Ureter (tissue), 1 donor: ENCODE measurements at places on chromosomes 2 and 18. TPM values are rescaled to one million over a fixed set of nuclear protein-coding genes. Genes with fewer than 3 reads are reported as not detected.
A peak's percentile ranks its signal among the peaks of the same experiment; 100 is the strongest.

DNA sequence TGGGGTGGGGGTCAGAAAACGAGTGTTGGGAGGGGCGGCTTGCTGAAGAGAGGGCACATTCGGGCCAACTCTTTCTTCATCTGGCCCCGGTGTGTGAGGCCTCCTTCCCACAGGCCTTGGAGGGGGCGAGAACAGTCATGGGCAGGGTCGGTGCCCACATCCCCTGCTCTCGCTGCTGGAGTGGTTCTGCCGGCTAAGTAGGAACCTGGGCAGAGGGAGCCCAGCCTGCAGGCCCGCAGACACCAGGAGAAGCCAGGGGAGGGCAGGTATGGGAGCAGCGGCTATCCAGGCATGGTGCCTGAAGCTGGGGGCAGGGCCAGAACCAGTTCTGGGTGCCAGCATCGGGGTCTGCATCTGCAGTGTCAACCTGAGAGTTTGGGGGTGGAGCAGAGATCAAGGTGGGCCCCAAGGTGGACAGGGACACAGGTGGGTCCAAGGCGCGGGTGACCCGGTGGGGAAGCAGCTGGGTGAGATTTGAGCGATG lies 46.6 kb upstream of the HPCAL1 start:
- no peak for DNase-seq

GRCh38 chr2:157125685-157126084 lies 131.8 kb upstream of the GALNT5 start:
- no peak for DNase-seq

GRCh38 chr2:14199040-14199439 lies 433.5 kb upstream of the LRATD1 start:
- no peak for DNase-seq

GRCh38 chr2:181554061-181554830 lies 97.1 kb downstream of the ITGA4 start:
- no peak for DNase-seq

- peak; percentile 25 for DNase-seq
These were observed 339.0 kb downstream of the EIPR1 start for GRCh38 chr2:3038636-3039035.

- no peak for DNase-seq
These were observed 18.2 kb downstream of the AGAP1 start for GRCh38 chr2:235511751-235512698.

DNA sequence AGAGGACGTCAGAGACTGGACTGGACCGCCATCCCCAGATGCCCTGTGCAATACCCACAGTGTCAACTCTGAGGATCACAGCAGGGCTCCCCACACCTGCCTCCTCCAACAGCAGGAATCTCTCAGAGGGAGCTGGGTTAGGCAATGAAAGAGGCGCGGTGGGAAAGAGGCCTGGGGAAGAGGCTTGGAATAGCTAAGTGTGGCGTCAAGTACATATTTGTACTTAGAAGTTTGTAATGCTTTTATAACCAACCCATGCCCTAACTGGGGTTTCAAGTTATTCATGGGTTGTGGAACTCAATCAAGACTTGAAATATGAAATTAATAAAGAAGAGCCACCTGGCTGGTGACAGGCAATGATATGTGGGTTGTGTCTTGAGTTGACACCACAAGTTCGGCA lies 28.7 kb downstream of the CYP26B1 start:
- no peak for DNase-seq

DNA sequence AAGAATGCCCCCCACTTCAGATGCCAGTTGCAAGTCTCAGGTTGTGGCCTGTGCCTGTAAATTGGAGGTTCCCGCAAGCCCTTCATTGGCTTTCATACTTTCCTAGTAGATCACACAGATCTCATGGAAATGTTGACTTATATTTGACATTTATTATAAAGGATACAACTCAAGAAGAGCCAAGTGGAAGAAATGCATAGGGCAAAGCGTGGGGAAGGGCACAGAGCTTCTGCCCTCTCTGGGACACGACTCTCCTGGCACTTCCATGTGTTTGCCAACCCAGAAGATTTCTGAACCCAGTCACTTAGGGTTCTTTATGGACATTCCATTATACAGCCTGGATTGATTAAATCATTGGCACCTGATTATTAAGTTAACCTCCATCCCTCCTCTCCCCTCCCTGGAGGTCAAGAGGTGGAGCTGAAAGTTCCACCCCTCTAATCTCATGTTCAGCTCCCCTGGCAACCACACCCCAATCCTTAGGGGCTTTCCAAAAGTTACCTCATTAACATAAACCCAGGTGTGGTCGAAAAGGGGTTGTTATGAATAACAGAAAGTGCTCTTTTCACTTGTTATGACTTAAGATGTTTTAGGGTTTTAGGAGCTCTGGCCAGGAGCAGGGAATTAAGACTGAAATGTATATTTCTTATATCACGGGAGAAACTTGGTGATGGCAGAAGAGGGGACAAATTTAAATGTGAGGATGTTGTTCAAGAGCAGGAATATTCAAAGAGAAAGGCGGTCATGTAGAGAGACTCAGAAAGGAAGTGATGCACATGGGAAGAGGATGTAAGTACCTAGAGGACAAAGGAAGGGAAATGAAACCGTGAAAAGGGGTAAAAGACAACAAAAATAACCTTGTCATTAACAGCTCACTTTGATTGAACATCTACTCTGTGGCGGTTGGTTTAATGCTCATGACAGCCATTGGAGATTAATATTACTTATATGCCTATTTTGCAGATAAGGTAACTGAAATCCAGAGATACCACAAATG lies 31.8 kb downstream of the SP100 start:
- no peak for DNase-seq

- no peak for DNase-seq
These were observed 264.8 kb downstream of the ARHGAP15 start for GRCh38 chr2:143394062-143394461.

GRCh38 chr18:9436206-9436929 lies 38.9 kb upstream of the RALBP1 start:
- no peak for DNase-seq

DNA sequence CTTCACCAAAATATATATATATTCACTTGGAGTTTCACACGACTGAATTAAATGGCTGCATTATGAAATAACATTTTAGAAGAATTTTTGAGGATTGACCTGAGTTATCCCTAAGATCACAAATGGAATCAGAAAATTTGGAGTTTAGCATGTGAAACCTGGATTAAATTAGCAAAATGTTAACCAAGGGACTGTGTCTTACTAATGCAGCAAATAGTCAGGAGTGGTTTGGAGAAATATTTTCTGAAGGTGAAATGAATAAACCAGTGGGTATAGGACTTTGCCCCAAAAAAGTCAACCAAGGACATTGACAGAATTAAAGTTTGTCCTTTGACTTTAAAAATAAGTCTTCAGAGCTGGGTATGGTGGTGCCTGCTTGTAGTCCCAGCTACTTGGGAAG lies 111.2 kb downstream of the PRPF40A start:
- no peak for DNase-seq

DNA sequence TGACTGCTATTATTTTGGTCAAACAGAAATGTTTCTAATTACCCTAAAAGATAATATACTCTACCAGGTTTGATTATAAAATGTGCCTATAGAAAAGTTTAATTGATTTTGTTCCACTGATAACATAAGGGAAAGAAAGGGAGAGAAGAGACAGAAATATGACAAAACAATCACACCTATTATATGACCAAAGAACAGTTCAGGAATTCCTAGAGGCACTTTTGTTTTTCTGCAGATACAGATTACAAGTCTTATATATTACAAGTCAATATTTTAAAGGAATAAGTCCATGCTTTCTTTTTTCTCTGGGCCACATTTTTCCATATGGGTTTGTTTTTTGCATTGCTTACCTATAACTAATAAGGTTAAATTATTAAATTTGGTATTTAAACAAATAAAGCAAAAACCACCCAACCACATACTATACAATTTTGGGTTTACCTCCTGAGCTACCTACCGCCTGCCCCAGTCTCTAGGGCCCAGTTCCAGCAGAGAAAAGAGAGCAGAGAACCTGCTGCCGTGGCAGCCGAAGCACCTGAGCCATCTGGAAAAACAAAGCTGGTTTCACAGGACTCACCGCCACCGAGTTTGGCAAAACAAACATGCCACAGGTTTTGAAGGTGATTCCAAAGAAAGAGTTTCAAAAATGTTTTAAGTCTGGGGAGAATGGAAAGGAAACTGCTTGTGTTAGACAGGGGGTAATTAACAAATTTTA lies 92.1 kb downstream of the DYM start:
- DNase-seq, result no peak

- DNase-seq, result no peak
These were observed 3.9 kb upstream of the PRELID3A start for GRCh38 chr18:12403601-12404506.

DNA sequence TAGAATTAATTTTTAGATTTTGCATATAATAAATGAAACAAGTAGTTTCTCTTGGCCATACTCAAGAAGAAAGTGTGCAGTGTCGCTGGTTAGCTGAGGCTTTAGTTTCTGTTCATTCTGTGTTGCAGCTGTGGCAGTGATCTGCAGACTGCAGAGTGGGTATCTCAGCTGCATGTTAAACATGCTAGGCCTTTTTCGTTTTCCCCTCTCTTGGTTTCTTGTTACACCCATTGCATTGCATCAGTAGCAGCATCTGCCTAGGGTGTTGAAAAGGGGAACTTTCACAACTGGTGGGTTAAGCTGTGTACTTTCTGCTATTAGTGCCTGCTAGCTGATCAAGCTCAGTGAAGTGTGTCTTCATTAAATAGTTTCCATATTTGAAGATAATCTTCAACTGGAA lies 51.3 kb downstream of the ACSL3 start:
- no peak for DNase-seq

DNA sequence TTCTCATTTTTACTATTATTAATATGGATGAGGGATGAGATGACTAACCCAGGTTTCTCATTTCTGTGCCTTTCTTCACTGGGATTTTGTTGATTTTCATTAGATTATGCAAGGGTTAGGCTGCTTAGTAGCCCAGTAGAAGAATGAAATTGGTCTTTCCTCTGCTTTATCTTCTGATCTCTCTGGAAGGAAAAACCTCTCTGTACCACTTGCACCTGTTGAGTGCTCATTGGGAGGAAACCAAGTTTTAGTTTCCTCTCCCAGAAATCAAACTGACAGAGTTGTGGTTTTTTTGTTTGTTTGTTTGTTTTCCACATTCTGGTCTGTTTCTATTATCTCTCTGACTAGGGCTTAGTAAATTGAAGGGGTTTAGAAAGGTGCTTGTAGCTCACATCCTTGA lies 60.8 kb downstream of the KIAA1328 start:
- no peak for DNase-seq

- no peak for DNase-seq
These were observed 62.9 kb upstream of the POU3F3 start for GRCh38 chr2:104790901-104791495.

GRCh38 chr2:99701503-99701902 lies 211.7 kb upstream of the REV1 start:
- no peak for DNase-seq

DNA sequence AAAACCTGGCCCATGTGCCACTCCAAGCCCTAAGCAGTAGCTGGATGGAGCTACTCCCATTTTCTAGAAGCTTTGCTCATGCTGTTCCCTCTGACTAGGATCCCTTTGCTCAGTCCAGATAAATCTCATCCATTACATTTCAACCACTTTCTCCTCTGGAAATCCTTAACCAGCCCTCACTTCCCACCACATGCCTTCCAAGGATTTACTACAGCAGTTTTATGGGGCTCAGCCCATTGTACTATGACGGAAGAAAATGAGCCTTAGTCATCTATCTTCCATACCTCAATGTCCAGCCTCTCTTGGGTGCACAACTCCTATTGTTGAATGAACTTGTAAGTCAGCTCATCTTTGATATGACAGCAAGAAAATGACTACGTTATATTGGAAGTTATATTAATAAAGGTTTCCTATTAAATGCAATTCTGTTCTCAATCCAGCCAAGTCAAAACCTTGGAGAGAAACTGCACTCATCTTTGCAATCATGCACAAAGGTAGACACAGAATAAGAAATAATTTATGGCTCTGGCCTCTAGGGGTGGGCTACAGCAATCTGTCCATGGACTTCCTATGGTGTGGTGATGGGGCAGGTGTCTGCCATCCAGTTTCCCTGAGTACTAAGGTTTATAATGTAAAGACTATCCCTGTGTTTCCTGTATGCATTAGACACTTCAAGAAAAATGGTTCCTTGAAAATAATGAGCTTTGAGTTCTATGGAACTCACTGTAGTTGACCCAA lies 3.4 kb downstream of the B4GALT6 start:
- DNase-seq, result no peak

DNA sequence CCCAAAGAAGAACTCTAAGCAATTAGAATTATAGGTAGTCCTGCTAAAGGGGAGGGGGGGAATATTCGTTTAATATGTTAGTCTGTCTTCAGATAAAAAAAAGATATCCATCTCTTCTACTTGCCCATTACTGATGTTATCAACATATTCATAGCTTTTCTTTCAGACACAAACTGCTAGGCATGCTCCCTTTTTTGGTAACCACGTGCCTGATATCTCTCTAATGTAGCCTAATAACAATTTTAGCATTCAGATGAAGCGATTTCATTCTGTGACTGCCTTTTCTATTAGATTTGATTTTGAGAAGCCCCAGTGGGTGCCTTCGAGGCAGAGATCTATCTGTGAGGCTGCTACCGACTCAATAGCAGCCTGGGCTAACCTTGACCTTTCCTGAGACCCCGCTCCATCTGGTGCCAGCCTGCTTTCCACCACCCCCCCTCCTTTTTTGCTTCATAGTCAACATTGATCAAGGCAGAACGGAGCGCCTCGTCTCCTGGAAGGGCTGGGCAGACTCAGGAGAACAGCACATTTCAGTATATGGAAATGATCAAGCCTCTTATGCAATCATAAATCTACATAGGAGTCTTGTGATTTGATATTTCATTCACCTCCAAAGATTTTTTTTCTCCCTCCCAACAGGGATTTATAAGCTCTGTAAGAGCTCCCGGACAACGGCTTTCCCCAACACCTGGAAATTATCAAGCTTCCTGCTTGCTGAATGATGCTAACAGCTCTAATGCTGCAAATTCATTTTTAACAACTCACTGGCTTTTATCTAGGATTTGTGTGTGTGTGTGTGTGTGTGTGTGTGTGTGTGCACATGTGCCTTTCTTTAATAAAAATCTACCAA lies 14.7 kb upstream of the BCL11A start:
- no peak for DNase-seq

PLEK gene
- 3.7 TPM for total RNA-seq

C1GALT1C1L gene
- 0.99 TPM for total RNA-seq

POLR1B gene
- 28.7 TPM for total RNA-seq

SCYGR2 gene
- not detected for total RNA-seq

TEKT4 gene
- not detected for total RNA-seq

SLC19A3 gene
- 1.9 TPM for total RNA-seq
